ENCODE measurements at places on chromosomes 4 and X.

DNA sequence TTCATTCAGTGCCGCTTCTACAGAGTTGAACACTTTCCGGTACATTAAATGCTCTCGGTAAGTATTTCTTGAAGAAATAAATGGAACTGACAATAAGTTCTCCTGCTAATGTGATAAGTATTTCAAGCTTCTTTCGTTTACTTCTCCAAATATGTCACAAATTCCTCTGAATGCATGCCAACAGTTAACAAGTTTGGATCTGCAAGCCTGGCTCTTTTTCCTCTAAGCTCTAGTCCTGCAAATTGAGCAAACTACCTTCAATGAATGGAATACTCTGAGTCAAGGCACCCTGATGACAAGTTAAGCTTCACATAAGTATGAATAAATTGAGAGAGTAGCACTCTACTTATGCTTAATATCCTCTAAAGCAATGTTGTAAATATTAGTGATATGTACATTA, 403.6 kb downstream of the PDGFC start:
- no peaks in the 10 kb centered on the region for H3K4me1 ChIP-seq
- no peaks in the 10 kb centered on the region for H3K27me3 ChIP-seq
- no peak overlapping the region for H3K4me3 ChIP-seq
- no peak for DNase-seq
- no peak overlapping the region for H3K27ac ChIP-seq
- no peaks in the 10 kb centered on the region for H3K36me3 ChIP-seq

- no peak for DNase-seq
- H3K36me3 ChIP-seq, result no peaks in the 10 kb centered on the region
These were observed 132.9 kb downstream of the MSL3 start for GRCh38 chrX:11890836-11891514.

- DNase-seq, result no peak
- no peak overlapping the region for H3K4me3 ChIP-seq
- H3K27ac ChIP-seq, result no peak overlapping the region
- no peaks in the 10 kb centered on the region for H3K4me1 ChIP-seq
These were observed 218.6 kb upstream of the KCNIP4 start for GRCh38 chr4:22167201-22167600.

DNA sequence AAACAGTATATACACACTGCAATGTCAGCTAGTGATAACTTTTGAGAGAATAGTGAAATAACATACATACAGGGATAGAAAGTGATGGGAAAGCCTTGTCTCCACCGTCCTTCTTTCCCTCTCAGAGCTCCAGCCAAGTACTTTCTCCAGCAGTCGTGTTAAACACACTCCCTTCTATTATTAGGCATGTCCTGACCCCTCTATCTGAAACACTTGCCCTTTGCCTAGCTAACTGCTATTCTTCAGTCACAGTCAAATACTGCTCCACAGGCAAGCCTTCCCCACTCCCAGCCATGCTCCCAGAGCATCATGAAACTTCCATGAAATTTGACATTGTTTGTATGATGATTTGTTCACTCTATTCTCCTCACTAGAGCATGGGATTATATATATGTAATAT, 291.1 kb downstream of the TRIML1 start:
- no peak overlapping the region for H3K27ac ChIP-seq
- H3K4me3 ChIP-seq, result no peak overlapping the region
- H3K27me3 ChIP-seq, result no peaks in the 10 kb centered on the region
- no peak for DNase-seq

- no peaks in the 10 kb centered on the region for H3K27me3 ChIP-seq
- no peaks in the 10 kb centered on the region for H3K36me3 ChIP-seq
- H3K4me1 ChIP-seq, result no peaks in the 10 kb centered on the region
- DNase-seq, result no peak
These were observed 106.2 kb upstream of the FAT1 start for GRCh38 chr4:186829740-186830449.

DNA sequence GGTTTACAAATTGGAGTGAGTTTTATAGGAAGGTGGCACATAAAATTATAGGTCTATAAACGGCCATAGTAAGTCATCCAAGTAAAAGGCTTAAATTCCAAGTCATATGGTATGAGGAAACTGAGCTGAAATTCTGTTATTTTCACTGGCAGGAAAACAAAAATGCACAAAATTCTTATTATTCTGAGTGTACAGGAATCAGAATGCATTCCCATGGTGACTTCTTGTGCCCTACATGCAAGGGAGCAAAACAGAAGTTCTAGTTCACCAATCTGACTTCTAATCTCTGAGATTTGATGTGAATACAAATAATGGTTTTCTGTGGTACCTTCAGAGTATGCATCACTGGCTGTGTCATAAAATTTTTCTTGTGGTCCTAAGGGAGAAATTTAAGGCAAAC, 102.9 kb downstream of the CLCN4 start:
- H3K4me1 ChIP-seq, result no peaks in the 10 kb centered on the region
- no peak overlapping the region for H3K4me3 ChIP-seq
- no peak for DNase-seq

GRCh38 chr4:106140601-106141000, 175.4 kb downstream of the TBCK start:
- H3K36me3 ChIP-seq, result no peaks in the 10 kb centered on the region
- H3K4me1 ChIP-seq, result no peaks in the 10 kb centered on the region
- H3K4me3 ChIP-seq, result no peak overlapping the region
- H3K27me3 ChIP-seq, result no peaks in the 10 kb centered on the region
- no peak for DNase-seq
- H3K27ac ChIP-seq, result no peak overlapping the region

GRCh38 chrX:153888344-153888743, 2.4 kb upstream of the L1CAM start:
- no peak overlapping the region for H3K27ac ChIP-seq
- no peak for DNase-seq
- H3K36me3 ChIP-seq, result no peaks in the 10 kb centered on the region
- H3K27me3 ChIP-seq, result peaks cover 5% of the 10 kb centered on the region
- H3K4me3 ChIP-seq, result no peak overlapping the region
- peaks cover 9% of the 10 kb centered on the region for H3K4me1 ChIP-seq

DNA sequence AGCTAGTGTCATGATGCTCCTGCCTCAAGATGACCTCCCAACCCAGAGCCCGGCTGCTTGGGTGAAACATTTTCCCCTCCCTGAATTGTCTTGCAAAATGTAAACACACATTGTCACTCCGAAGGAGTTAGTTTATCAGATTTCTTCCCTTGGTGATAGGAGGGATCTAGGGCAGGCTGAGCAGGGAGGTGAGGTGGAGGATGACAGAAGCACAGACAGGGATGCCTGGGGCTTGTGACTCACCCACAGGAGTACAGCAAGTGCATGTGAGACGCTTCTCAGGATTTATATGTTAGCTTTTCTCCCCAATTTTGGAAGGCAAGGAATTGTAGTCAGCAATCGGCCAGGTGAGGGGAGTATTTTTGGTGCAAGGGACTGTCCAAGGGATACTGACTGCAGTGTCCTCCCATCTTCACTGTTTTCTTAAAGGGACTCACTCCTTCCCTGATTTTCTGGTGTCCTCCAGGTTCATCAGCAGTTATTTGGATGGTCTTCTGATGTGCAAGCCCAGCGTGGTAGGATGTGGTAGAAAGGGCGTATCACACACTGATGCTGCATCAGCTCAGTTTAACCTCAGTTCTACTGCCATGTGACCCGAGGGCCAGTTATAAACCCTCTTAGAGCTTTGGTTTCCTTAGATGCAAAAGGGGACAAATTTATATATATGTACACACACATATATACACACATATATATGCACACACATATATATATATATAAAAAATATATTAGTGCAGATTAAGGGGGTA, 46.2 kb upstream of the IGFBP7 start:
- no peak overlapping the region for H3K4me3 ChIP-seq

DNA sequence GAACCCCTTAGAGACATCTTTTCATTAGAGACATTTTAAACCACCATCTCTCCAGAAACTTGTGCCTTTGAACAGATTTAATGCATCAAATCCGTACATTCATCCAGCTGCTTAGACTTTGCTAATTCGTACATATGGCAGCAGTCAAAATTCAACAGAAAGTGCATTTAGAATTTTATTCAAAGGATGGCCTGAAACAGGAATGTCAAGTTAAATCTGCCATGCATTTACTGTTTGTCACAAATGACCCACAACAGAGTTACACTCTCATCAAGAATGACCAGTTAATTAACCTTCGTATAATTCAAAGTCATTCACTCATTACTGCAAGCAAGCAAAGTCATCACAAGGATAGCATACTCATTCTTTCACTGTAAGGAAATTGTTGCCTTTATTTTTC, 284.3 kb downstream of the SLC7A11 start:
- H3K36me3 ChIP-seq, result no peaks in the 10 kb centered on the region
- H3K4me1 ChIP-seq, result no peaks in the 10 kb centered on the region
- no peak overlapping the region for H3K27ac ChIP-seq
- no peaks in the 10 kb centered on the region for H3K27me3 ChIP-seq
- H3K4me3 ChIP-seq, result no peak overlapping the region

- no peak overlapping the region for H3K27ac ChIP-seq
- H3K4me1 ChIP-seq, result no peaks in the 10 kb centered on the region
- DNase-seq, result no peak
- no peaks in the 10 kb centered on the region for H3K36me3 ChIP-seq
- no peaks in the 10 kb centered on the region for H3K27me3 ChIP-seq
- H3K4me3 ChIP-seq, result no peak overlapping the region
These were observed 10.7 kb upstream of the CXCL8 start for GRCh38 chr4:73729534-73730165.

Data from CD4-positive, alpha-beta memory T cell (primary cell).